Fibroblast of the aortic adventitia (primary cell): ENCODE measurements at places on chromosomes 1 and 21.

DNA sequence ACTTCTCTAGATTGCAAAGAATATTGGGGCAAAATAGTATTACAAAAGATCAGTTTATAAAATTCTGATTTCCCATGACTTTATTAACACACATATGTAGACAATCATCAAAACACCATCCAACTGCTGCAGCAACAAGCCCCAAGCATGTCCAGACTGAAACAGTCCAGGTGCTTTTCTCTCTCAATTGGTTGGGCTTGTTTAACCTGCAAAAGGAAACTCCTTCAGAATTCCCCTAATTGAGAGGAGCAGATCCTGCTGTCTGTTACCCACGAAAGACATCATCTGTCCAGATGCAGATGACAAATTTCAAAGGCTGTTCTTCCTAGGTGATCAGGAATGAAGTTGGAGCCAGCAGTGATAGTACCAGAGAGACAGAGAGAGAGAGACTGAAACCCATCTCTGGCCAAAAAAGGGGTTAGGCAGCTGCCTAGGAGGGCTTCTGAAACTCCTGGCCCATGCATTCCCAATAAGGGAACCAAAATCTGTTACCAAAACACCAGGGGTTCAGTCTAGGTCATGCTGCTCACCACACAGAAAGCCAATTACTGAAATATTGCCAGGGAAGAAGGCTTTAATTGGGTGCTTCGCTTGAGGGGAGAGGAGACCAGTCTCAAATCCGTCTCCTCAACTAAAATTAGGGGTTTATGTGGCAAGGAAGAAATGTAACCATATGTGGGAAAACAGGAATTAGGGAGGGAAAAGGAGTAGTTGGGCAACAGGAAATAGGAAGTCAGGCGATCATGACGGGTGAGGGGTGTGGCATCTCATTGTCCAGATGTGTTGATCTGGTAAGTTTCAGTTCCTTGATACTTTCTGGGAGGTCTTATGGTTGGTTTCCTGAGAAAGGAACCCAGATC, 34.7 kb upstream of the RGL1 start:
- no peak for DNase-seq

DNA sequence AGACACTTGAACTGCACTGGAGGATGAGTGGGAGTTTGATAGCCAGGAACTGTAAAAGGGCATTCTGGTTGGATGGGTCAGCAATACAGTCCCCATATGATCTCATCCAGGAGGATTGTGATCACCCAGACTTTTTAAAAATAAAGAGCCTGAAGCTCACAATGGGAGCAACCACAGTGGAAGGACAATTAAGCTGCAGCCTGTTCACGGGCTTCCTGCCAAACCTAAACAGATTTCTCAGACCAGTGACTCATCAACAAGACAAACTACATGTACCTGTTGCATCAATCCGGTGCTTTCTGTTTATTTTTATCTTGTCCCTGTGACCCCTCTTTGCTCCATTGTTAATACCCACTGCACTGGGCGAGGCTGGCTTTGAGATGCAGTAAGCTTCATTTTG, 52.3 kb downstream of the PAPPA2 start:
- peak; percentile 40 for DNase-seq

- DNase-seq: peak; percentile 65
These were observed 156.5 kb downstream of the HLX start for GRCh38 chr1:221035662-221036153.

DNA sequence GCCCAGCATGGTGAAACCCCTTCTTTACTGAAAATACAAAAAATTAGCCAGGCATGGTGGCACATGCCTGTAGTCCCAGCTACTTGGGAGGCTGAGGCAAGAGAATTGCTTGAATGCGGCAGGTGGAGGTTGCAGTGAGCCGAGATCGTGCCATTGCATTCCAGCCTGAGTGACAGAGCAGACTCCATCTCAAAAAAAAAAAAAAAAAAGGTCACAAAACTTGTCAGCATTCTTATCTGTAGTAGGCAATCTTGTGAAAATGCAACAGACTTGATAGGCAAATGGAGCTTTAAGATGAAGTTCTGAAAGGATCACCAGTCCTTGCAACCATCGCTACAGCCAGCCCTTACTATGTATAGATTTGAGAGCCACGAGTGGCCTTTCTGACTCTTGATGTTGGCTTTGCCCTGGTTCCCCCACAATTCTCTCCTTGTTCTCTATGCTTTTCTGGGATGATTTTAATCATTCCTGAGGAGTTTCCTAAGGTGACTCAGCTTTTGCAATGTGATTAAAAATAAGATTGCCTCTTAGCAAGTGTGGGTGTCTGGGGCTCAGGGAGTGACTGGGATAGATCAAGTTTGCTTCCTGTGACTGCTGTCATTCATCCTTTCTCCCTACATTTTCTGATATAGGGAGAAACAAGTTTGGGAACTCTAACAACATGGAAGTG, 7.1 kb upstream of the MAP1LC3C start:
- peak; percentile 48 for DNase-seq

GRCh38 chr1:48341221-48341620, 118.7 kb downstream of the SLC5A9 start:
- DNase-seq: peak; percentile 3

DNA sequence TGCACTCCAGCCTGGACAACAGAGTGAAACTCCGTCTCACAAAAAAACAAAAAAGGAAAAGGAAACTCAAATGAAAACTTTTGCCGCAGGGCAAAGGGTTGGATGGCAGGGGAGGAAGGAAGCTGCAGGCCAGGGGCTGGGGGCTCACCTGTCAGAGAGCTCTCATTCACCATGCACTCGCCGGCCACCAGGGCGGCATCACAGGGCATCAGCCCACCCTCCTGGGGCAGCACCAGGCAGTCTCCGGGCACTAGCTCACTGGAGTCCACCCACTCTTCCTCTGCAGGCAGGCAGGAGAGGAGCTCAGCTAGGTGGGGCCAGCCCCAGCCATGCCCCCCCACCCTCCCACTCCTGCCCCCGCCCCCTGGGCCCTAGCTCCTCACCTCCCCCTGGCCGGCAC, 11.9 kb downstream of the ATP13A2 start:
- no peak for DNase-seq

GRCh38 chr1:246002725-246003441, 504.2 kb downstream of the SMYD3 start:
- DNase-seq: peak; percentile 94

DNA sequence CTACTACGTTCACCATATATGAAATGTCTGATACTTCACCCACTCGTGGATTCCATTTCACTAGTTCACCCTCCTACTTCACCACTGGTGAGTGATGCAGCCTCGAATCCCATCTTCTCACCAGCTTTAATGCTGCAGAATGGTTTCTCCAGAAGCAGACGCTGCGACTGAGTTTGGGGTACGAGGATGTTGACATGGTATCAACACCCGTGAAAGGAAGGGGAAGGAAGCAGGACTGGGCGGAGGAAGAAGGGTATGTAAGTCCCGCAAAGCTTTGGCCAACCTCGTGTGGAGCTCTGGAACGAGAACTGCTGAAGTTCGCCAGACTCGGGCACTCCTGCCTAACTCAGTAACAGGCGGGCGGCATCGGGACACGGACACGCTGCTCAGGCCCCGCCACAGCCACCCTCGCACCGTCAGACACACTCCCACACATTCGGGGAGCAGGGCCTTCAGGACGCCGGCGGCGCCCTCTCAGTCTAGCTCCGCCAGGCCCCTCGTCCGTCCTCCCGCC, 833 bp upstream of the DIP2A start:
- peak; percentile 41 for DNase-seq

DNA sequence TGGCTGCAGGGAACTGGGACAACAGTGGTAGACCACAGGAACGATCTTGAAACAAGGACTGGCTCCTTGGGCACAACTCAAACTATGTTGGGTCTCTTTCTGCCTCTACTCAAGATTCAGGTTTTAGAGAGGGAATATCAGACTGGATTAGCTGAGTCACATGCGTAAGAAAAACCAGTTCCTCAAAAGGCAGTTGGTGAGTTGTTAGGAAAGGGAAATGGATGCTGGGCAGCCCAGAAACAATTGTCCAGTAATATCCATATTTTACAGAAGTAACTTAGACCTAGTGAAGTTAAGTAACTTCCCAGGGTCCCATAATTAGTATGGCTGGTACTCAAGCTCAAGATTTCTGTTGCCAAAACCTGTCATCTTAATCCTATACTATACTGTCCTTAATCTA, 27.0 kb upstream of the TMEM39B start:
- no peak for DNase-seq

GRCh38 chr1:56313560-56313959, 265.8 kb downstream of the PLPP3 start:
- DNase-seq: no peak

DNA sequence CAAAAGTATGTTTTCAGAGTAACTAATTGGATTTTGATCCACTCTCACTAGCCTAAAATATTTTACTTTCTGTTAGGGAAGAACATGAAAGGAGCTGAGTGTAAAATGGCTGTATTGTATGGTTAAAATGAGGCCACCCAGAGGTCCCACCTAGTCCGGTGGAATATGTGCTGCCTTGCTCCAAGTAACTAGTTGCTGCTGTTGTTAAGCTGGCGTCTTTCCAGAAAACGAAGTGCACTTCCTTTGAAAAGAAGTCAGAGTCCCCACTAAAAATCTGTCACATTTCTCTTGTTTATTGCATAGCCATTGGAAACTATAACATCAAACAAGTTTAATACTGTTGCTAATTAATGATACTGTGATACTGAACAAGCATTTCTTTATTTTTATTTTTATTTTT, 3.2 kb downstream of the SLC25A33 start:
- DNase-seq: peak; percentile 67

- no peak for DNase-seq
These were observed 50.7 kb downstream of the YARS1 start for GRCh38 chr1:32766328-32766972.

- DNase-seq: peak; percentile 74
These were observed 193.6 kb downstream of the RPS6KC1 start for GRCh38 chr1:213244664-213245091.

DNA sequence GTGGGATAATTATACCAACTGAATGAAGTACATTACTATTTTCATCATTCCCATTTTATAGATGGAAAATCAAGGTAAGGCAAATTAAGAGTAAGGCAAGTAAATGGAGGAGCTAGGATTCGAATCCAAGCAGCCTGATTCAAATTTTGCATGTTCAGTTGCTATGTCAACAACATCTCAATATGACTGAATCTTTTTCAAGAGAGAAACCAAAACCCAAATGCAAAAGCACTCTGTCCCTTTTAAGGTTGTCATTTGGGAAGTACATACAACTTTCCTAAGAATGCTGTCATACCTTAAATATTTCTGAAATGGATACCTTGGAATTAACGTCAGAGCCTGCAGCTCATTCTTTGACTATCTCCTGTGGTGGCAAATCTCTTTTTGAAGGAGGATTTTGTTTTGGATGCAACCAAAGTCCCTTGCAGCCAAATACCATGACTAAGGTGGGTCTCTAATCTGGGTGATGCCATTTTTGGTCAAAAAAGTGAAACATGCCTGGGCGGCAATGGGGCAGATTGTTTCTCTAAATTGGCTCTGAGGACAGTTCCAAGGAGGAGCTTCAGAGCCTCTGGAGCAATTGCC, 25.4 kb downstream of the ADAMTS1 start:
- DNase-seq: no peak

DNA sequence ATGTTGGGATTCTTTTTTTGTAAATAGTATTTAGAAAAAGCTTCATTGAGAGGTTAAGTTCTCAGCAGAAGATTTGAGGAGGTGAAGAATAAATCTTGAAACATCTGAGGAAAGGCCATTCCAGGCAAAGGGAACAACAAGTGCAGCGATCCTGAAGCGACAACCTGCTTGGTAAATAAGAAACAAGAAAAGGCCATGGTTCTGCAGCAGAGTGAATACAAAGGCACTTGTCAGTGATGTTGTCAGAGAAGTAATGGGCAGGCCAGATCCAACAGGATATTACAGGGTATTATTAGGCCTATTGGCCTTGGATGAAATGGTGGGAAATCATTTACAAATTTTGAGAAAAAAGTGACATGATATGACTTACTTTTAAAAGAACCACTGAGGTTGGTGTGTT, 960.0 kb downstream of the PLA2G4A start:
- no peak for DNase-seq

DNA sequence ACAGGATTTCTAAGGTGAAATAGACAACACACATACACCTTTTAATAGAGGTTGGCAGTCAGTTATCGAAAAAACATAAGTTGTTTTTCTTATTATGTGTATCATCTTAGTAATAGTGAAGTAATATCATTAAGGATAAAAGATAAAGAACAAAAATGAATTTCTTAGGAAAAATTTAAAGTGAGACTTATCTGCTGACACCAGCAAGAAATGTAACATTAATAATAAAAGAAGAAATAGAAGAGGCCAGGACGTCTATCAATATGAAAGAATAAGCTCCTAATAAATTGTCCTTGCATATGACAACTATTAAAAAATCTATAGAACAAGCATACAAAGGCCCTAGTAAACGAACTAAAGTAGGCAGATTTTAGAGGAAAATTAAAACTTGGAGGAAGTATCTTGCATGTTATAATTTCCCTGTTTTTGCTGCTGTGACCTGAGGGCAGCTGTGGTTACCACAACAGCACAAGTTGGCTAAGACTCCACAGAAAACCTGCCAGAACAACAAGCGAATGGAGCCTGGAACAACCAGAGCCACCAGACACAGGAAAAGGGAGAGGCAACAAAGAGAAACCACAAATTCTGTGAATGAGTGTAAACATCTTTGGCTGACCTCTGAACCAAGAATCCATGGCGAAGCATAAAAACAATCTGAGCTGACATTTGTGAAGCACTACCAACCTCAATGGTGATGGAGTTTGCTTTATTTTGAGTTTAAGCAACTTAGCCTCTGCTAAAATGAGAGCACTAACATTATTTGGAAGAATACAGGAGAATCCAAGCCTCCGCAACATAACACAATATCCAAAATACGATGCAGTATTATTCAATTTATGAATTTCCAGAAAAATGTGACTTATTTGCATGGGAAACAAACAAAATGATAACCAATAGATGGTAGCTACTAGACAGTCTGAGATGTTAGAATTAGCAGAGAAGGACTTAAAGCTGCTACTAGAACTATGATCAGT, 207.5 kb downstream of the KCNT2 start:
- peak; percentile 85 for DNase-seq

GRCh38 chr1:45608175-45609156, 15.4 kb downstream of the CCDC17 start:
- DNase-seq: no peak

DNA sequence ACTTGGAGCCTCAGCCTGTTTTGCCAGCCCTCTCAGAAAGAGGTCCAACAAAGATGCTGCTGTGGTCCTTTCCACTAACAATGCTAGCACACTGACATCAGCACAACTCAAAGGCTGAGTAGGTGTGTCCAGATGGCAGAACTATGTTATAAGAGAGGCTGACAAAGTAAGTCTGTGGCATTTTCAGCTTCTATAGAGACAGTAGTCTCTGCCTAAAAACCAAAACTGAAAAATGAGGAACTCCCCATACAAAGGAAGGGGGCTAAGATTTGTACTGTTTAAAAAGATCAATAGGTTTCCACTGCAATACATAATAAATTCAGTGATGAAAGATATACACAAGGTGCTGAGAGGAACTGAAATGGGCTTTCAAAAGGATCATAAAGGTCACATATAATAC, 12.3 kb downstream of the ERO1B start:
- no peak for DNase-seq

DNA sequence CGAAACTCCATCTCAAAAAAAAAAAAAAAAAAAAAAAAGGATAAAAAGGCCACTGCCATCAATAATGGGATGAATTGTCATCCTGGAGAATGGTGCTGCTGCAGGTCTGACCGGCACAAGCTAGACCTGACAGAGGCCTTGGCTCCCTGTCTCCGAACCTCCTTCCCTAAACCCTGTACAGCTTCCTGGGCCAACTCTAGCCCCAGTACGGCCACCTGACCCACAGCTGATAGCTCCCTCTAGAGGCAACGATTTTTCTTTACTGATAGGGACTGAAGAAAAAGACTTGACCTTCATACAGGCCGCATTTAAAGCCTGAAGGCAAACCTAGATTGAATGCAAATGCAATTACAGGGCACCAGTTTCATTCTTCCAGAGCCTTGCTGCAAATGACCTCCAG, 30.7 kb downstream of the NOL9 start:
- DNase-seq: peak; percentile 66
